Mesenchymal stem cell (in vitro differentiated cells and primary cell): ENCODE measurements at places on chromosomes 1 and 21.

DNA sequence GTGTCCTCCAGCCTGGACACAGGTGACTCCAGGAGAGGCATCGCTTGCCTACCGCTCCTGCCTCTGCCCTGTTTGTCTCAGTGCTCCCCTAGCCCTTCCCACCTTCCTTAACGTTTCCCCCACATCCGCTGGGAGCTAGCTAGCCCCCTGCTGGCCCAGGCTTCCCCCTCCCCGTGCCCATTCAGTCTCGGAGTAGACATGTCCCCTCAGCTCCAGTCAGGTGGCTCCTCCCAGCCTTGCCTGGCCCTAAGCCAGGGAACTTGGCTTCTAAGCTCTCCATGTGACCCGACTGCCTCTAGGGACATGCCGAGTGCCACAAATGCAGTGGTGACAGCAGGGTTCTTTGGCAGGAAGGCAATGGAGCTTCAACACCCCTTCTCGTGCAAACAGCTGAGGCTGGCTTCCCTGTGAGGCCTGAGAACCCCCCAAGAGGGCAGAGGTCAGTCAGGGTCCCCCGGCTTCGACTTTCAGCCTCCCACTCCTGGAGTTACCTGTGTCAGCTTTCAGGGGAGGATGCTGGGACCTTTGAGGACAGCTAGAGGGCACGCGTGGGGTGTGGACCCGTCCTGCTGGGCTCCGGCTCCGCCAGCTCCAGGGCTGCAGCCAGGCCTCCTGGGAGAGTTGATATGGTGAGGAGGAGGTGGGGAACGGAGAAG lies 16.2 kb downstream of the DRAXIN start:
- H3K27me3 ChIP-seq = peaks cover 45% of the 10 kb centered on the region
- H3K36me3 ChIP-seq = no peaks in the 10 kb centered on the region
- no peak for DNase-seq
- H3K4me1 ChIP-seq = no peaks in the 10 kb centered on the region

- no peak for DNase-seq
- no peak overlapping the region for H3K27ac ChIP-seq
- H3K27me3 ChIP-seq = no peaks in the 10 kb centered on the region
- no peak overlapping the region for H3K4me3 ChIP-seq
- no peaks in the 10 kb centered on the region for H3K36me3 ChIP-seq
- H3K4me1 ChIP-seq = peaks cover 2% of the 10 kb centered on the region
These were observed 65.1 kb downstream of the MSH4 start for GRCh38 chr1:75861831-75862230.

DNA sequence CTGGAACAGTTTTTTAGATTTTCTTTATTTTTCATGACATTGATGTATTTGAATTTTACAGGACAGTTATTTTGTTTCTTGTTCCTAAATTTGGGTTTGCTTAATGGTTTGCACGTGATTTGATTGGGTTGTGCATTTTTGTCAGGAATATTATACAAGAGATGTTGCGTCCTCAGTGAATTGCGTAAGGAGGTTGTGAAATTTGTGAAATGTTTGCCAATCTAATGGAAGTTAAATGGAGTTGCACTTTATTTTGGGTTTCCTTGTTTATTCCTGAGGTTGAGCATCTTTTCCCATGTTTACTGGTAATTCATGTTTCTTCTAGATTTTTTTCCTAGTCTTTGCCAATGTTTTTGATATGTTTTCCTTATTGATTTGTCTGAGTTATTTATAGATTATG lies 19.9 kb downstream of the ZNF648 start:
- H3K27me3 ChIP-seq = no peaks in the 10 kb centered on the region
- no peaks in the 10 kb centered on the region for H3K4me1 ChIP-seq
- no peak overlapping the region for H3K4me3 ChIP-seq
- no peaks in the 10 kb centered on the region for H3K36me3 ChIP-seq
- no peak for DNase-seq

DNA sequence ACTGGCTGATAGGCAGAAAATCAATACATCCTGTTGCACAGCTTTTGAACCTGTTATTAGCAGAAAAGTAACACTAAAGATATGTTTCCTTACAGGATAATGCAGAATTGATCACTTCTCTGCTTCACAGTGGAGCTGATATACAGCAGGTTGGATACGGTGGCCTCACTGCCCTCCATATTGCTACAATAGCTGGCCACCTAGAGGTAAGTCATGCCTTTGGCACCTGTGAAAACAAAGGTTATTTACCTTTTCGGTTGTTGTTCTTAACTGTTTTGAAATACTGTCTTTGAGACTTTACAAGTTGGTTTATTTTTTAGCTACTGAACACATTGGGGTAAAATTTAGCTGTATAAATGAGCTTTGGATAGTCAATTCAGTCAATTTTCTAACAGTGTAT lies 36.3 kb downstream of the TNNI3K start:
- no peak overlapping the region for H3K27ac ChIP-seq
- no peaks in the 10 kb centered on the region for H3K36me3 ChIP-seq
- H3K4me1 ChIP-seq = no peaks in the 10 kb centered on the region
- DNase-seq = no peak
- no peaks in the 10 kb centered on the region for H3K27me3 ChIP-seq

DNA sequence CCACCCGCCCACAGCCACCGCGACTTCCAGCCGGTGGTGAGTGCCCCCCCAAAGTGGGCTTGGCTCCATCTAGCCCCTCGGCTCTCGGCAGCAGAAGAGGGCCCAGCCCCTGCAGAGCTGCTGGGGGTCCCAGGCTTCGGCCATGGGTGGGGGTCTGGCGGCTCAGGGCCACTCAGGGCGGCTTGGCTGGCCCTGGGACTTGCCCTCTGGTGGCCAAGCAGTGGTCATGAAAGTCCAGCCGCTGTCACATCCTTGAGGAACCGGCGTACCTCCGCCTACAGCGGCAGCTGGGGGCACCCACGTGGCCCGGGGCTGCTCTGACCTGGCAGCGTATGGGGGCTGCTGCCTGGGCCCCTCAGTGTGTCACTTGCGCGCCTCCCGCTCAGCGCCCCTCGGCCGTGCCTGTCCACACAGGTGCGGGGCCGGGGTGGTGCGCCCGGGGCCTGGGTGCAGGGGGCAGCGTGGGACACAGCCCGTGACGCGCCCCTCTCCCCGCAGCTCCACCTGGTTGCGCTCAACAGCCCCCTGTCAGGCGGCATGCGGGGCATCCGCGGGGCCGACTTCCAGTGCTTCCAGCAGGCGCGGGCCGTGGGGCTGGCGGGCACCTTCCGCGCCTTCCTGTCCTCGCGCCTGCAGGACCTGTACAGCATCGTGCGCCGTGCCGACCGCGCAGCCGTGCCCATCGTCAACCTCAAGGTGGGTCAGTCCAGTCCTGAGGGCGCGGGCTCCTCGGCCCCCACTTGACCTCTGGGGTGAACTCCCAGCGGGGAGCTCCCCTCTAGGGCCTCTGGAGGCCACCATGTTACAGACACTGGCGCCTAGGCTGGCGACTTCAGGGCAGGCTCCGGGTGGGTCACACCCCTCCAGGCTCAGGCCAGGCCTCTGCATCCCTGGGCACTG lies 32.4 kb downstream of the SLC19A1 start:
- peaks cover 7% of the 10 kb centered on the region for H3K4me1 ChIP-seq
- peaks cover 8% of the 10 kb centered on the region for H3K36me3 ChIP-seq
- H3K27ac ChIP-seq = no peak overlapping the region
- no peak overlapping the region for H3K4me3 ChIP-seq

GRCh38 chr1:38834937-38835827 lies 24.4 kb downstream of the RRAGC start:
- no peak overlapping the region for H3K4me3 ChIP-seq
- H3K4me1 ChIP-seq = peaks cover 2% of the 10 kb centered on the region
- peak; percentile 84 for DNase-seq
- H3K36me3 ChIP-seq = peaks cover 10% of the 10 kb centered on the region

DNA sequence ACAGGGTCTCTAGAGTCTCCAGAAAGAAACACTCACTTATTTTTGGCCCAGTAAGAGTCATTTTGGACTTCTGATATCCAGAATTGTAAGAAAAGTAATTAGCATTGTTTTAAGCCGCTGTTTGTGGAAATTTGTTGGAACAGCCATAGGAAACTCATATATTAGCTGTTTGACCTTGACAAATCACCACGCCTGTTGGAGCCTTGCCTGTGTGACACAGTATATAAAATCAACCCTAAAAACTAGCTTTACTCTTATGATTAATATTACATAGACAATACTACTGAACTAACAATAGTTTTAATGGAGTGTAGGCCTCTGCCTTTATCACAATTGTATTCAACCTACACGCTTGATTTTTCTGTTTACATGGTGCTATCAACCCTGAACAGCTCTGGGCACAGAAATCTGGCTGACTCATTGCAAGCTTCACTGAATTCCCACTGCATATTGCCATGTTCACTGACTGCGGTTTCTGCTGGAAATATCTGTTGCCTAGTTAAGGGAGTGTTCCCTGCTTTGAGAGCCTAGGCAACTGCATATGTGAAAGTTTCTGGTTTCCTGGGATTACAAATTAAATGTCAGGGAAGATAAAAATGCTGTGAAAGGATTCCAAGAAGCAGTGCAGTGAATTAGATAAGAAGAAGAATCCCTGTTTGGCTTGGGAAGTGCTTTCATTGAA lies 419.5 kb upstream of the DEPDC1 start:
- no peaks in the 10 kb centered on the region for H3K36me3 ChIP-seq
- H3K27ac ChIP-seq = peak overlapping the region; percentile 83
- H3K27me3 ChIP-seq = no peaks in the 10 kb centered on the region
- H3K4me3 ChIP-seq = peak overlapping the region; percentile 38

DNA sequence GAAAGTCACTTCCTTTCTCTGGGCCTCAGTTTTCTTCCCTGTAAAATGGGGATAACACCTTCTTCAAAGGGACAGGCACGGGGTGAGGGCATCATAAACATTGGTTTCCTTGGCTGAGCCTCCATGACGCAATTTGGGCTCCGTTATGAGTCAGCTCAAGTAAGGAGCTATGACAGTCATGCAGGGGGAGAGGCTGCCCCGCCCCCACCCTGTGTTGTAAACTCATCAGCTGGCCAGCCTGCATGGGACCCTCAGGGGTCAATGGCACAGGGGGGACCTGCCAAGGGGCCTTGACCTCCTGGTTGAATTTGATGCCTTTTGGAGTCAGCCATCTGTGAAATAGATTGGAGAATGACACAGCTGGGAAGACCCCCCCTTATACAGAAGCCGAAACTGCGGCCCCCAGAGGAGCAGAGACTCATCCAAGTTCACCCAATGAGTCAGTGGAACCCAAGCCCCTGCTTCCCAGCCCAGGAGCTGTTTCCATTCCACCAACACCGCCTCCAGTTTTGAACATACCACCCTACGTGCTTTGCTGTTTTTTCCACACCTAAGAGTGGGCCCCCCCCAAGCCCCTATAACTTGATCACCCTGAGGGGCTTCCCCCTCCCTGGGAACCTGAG lies 36.8 kb upstream of the RUNX3 start:
- H3K36me3 ChIP-seq = no peaks in the 10 kb centered on the region
- DNase-seq = peak; percentile 92
- no peak overlapping the region for H3K27ac ChIP-seq
- peaks cover 21% of the 10 kb centered on the region for H3K4me1 ChIP-seq
- no peak overlapping the region for H3K4me3 ChIP-seq

DNA sequence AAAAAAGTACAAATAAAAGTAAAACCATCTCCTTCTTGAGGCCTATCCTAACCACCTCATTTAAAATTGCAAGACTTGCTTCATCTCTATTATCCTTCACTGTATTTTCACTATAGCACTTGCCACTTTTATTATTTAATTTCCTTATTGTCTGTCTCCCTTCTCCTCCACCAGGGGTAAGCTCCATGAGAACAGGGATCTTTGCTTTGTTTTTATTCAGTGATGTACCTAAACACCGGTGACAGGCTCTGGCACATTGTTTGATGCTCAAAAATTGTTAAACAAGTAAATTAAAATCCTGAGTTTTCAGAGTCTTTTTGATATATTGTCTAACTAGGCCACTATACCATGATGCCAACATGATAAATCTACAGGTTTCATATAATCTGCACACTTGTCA lies 17.2 kb upstream of the SPEN start:
- DNase-seq = no peak
- peaks cover 4% of the 10 kb centered on the region for H3K4me1 ChIP-seq
- no peaks in the 10 kb centered on the region for H3K36me3 ChIP-seq
- no peak overlapping the region for H3K27ac ChIP-seq

DNA sequence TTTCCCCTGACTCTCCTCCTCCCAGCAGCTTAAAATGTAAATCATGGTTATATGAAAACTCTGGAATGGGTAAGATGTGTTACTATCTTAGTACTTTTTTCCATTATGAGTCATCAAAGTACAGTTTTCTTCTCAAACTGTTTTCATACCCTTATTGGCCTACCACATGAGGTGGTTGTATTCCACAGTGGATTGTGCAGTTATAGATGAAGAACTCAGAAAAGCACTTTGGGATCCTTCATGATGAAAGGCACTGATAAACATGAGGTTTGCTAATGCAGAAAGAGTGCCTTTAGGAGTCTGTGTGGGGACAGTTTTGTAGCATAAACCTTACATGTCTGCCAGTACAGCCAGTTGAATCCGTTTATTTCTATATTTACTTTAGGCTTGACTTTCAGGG lies 32.0 kb upstream of the MYOCOS start:
- peaks cover 3% of the 10 kb centered on the region for H3K4me1 ChIP-seq
- no peak overlapping the region for H3K4me3 ChIP-seq
- peak; percentile 79 for DNase-seq

DNA sequence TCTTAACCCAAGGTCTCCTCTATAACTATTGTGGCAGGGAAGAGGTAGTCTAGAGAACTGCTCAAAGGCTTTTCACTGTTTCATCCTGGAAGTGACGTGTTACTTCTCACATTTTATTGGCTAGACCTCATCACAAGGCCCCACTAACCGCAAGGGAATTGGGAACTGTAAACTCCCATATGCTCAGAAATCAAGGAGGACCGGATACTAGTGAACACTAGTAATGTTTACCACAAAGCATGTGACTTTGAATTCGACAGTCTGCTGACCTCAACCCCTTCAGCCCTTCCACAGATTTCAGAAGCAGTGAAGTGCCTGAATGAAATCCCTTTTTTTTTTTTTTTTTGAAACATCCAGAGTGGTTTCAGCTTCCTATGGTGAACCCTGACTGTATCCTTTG lies 3.4 kb upstream of the EEIG2 start:
- no peaks in the 10 kb centered on the region for H3K36me3 ChIP-seq
- peaks cover 5% of the 10 kb centered on the region for H3K4me1 ChIP-seq
- peaks cover 3% of the 10 kb centered on the region for H3K27me3 ChIP-seq
- no peak for DNase-seq
- H3K27ac ChIP-seq = no peak overlapping the region
- H3K4me3 ChIP-seq = no peak overlapping the region

GRCh38 chr1:34671887-34672286 lies 83.0 kb upstream of the GJB5 start:
- no peak for DNase-seq
- no peak overlapping the region for H3K4me3 ChIP-seq
- no peaks in the 10 kb centered on the region for H3K4me1 ChIP-seq
- no peak overlapping the region for H3K27ac ChIP-seq
